ENCODE measurements at places on chromosomes 5 and 9.
A peak's percentile ranks its signal among the peaks of the same experiment; 100 is the strongest.

DNA sequence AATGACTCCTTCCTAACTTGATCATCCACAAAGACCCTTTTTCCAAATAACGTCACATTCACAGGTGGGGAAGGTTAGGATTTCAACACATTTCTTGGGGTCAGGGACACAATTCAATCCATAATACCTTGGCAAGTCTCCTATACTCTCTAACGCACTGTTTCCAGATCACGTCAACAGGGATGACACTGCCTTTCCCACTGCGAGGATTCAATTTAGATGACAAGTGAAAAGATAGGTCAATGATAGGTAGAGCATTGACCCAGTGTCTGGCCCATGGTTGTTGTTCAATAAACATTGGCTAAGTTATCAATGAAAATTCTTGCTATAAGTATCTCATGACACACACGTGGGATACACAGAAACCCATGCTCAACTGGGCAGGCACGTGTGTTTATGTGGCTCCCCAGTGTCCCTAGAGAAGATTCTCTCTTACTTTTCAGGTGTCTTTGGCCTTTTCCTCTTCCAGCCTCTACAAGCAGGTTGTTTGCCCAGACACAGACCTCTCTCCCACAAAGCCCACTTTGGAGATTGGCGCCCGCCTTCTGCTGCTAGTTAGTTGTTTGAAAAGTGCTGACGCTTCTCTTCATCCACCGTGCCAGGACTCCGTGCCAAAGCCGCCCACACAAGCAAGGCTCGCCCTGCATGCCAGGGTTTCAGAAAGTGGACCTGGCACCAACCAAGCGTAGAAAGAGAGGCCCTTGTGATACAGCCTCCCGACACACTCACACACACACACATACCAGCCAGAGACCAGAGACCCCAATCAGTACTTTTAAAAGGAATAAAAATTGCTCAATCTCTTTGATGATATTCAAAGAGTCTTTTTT, 594.5 kb downstream of the BNC2 start:
- DNase-seq = no peak

- no peak for DNase-seq
These were observed 550.9 kb downstream of the RAB3C start for GRCh38 chr5:59133764-59134261.

DNA sequence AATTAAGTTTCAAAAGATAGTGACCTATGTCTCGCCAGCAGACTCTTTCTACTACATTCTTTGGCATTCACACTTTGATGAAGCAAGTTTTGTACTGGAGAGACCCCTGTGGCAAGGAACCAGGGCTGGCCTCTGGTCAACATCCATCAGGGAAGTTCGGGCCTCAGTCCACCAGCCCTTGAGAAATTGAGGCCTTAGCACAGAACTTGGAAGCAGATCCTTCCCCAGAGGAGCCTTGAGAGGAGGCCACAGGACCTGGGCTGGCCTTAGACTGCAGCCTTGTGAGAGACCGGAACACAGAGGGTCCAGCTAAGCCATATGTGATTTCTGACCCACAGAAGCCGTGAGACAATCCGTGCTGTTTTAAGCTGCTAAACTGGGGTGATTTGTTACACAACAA, 317.9 kb downstream of the ZSWIM6 start:
- no peak for DNase-seq

GRCh38 chr9:37339923-37340322, 82.6 kb upstream of the GRHPR start:
- DNase-seq = no peak

GRCh38 chr9:127154390-127155191, 32.2 kb upstream of the ANGPTL2 start:
- DNase-seq = peak; percentile 33

DNA sequence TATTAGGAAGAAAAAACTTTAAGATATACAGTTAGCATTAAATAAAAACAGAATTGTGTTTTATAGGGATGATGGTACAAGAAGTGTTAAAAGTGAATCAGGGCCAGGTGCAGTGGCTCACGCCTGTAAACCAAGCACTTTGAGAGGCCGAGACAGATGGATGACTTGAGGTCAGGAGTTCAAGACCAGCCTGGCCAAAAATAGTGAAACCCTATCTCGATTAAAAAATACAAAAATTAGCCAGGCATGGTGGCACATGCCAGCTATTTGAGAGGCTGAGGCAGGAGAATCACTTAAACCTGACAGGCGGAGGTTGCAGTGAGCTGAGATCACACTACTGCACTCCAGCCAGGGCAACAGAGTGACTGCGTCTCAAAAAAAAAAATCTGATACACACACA, 282.9 kb upstream of the ATP10B start:
- DNase-seq = no peak

DNA sequence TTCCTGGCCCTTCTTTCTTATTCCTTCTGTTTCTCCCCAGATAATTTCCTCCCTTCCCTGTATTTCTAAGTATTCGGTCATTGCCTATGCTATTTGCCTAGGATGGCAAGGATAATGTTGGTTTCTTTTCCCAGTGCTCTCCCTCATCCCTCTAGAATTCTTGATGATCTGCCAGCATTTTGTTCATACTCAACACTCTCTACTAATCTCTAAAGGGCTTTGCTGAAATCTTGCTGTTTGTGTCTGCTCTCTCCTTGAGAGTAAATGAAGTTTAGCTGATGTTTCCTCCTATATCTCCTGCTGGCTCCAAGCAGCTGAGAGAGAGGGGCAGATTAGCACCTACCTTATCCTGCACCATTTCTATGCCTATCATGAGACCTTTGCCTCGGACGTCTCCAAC, 38.1 kb downstream of the AGXT2 start:
- no peak for DNase-seq

DNA sequence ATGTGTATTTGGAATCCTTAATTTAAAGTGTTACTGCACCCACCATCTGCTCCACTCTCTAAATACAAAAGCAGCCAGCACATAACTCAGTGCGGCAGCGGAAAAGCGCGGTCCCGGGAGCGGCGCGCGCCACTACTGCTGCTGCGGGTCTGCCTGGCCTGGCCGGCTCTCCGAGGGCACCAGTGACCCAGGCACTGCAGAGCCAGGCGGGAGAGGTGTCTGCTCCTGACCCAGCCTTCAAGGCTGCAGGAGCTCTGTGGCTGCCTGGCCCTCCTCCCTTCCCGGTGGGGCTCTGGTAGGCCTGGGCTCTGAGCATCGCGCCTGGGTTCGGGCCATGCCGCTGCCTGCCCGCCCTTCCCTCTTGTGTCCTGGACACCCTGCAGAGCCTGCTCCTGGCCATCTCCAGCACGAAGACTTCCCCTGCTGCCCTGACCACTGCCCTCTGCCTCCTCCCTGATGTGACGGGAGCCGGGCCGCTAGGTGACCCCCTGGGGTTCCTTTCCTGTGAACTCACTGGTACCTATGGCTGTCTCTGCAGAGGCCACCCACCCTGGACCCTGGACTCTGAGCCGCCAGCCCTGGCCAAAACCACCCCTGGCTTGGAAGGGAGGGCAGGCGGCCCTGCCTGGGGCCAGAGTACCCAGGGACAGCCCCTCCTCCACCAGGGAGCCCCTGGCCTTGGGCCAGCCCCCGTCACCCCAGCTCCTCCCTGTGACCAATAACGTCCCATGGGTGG, 32.8 kb upstream of the UBAC1 start:
- no peak for DNase-seq

- DNase-seq = no peak
These were observed 283.8 kb downstream of the CD180 start for GRCh38 chr5:66912787-66913186.

DNA sequence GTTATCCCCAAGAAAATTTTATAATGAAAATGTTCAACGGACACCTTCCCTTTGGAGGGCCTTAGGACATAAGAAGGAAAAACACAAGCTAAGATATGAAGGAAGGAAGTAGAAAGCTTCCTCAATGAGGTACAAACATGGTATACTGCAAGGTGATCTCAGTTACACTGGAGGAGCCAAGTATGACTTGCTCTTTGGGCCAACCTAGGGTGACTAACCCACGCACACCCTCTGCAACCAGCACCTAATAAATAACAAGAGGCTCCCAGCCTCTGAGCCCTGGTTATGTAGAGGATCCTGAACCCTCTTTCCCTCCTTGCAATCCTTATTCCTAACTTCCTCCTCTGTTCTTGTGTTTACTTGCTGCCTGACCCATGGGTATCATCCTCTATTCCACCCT, 38.3 kb upstream of the KCNV2 start:
- no peak for DNase-seq

- no peak for DNase-seq
These were observed 12.1 kb downstream of the CDHR2 start for GRCh38 chr5:176561259-176561658.

GRCh38 chr9:15353892-15354291, 46.9 kb upstream of the TTC39B start:
- no peak for DNase-seq

GRCh38 chr9:11366585-11367129, 753.9 kb upstream of the PTPRD start:
- DNase-seq = no peak

DNA sequence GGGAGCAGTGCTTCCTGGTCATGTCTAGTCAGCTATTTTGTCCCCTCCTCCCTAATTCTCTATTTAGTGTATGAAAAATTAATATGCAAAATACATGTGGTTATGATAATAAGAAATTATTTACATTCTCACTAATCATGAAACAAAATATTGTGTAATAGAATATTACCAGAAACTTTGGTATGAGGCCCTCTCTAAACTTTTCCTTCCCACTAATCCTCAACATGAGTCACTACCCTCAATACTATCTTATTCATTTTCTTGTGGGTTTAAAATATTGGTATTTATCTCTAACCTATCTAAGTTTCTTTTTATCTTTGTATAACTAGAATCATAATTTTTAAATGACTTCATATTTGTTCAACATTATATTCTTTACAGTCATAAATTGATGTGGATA, 545.9 kb upstream of the PTPRD start:
- DNase-seq = no peak

GRCh38 chr9:124347206-124347967, 67.9 kb downstream of the PSMB7 start:
- DNase-seq = no peak

- no peak for DNase-seq
These were observed 26.2 kb downstream of the EXD3 start for GRCh38 chr9:137396634-137397367.

DNA sequence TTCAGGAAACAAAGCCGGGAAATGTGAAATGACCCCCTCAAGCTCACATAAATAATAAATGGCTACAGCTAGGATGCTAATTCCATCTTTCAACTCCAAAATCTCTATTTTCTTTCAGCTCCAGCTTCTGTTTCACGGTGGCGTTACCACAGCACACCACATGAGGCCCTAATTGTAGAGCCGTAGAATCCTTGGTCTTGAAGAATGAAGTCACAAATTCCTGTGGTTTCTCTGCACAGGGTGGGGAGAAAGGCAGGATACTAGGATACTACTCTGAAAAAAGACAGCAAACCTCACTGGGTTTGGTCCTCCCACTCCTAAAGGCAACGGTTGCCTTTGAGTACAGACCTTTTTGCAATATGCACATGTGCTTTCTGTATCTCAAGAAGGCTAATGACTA, 13.9 kb upstream of the RARS1 start:
- no peak for DNase-seq

- no peak for DNase-seq
These were observed 106.8 kb downstream of the DMRT2 start for GRCh38 chr9:1156794-1157550.

- no peak for DNase-seq
These were observed 43.6 kb upstream of the SYNPO start for GRCh38 chr5:150596826-150597225.

GRCh38 chr5:138610415-138610917, 35.3 kb upstream of the HSPA9 start:
- no peak for DNase-seq

DNA sequence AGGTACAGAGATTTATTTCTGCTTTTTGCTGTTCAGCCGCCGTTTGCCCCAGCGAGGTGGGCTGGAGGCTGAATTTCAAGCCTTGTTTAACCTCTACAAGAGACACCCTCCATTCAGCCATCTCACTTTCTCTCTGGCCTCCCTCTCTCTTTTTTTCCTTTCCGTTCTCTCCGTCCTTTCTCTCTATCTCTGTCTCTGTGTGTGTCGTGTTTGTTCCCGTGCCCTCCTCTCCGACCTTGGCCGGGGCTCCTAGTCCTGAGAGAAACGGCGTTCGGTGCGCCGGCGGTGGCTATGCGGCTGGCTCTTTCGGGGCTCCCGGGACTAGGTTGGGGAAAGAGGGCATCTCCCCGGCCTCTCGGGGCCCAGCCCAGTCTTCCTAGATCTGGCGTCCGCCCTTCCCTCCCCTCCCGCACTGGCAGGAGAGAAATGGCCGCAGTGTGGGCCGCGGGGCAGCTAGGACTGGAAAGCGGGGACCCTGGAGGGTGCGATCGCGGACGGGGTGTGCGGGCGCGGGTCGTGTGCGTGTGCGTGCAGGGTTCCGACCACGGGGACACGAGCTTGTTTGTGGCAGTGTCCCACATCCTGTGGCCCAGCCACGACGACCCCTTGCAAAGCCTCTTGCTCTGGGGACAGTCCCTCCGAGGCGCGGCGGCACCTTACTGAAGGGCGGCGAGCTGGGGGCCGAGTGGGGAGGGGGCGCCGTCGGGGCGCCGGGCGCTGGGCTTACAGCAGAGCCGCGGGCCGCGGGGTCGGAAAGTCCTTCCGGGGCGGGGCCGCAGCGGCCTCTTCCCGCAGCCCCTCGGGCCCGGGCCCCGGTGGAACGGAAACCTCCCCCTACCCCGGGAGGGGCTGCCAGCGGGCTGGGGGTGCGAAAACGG, 5.7 kb downstream of the LHX2 start:
- DNase-seq = no peak

GRCh38 chr5:95153511-95153910, 131.4 kb downstream of the MCTP1 start:
- DNase-seq = no peak

DNA sequence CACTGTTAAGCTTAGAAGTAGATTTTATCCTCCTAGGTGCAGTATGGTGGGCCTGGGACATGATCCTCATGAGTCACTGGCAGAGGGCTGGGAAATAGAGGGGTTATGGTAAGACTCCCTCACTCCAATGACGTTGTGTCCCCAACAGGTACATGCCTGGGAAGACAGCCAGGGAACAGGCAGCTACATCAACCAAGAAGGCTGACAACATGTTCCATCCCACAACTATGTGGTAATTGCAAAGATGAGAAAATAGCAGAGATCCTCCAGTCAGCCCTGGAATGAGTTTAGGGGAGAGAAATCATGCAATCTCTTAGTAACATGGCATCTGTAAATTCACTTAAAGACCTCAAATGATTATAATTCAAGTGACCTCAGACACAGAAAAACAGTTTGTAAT, 114.4 kb upstream of the LIFR start:
- no peak for DNase-seq

GRCh38 chr5:123429993-123430392, 6.8 kb upstream of the CEP120 start:
- no peak for DNase-seq

DNA sequence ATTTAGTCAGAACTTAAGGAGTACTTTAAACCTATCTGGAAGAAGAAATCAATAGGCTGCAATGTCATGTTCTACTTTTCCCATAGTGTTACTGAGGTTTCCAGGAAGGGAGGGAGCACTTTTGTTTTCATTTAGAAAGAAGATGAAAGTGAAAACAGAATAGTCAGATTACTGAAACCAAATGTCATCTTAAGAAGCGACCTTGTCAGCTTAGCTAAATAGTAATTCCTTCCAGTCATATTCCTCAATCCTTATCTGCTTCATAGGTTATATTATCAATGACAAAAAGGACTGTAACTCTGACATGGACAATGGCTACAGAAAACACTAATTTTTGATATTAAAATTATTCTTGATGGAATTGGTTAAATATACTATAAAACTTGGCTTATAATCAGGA, 27.7 kb downstream of the SAR1B start:
- DNase-seq = no peak

GRCh38 chr5:160675988-160676387, 176.0 kb downstream of the ATP10B start:
- DNase-seq = no peak

GRCh38 chr9:137281345-137282116, 4.0 kb downstream of the TOR4A start:
- DNase-seq = no peak

GRCh38 chr5:5370059-5370774, 52.3 kb upstream of the ICE1 start:
- DNase-seq = no peak
